ENCODE measurements at places on chromosomes 7 and 10.

DNA sequence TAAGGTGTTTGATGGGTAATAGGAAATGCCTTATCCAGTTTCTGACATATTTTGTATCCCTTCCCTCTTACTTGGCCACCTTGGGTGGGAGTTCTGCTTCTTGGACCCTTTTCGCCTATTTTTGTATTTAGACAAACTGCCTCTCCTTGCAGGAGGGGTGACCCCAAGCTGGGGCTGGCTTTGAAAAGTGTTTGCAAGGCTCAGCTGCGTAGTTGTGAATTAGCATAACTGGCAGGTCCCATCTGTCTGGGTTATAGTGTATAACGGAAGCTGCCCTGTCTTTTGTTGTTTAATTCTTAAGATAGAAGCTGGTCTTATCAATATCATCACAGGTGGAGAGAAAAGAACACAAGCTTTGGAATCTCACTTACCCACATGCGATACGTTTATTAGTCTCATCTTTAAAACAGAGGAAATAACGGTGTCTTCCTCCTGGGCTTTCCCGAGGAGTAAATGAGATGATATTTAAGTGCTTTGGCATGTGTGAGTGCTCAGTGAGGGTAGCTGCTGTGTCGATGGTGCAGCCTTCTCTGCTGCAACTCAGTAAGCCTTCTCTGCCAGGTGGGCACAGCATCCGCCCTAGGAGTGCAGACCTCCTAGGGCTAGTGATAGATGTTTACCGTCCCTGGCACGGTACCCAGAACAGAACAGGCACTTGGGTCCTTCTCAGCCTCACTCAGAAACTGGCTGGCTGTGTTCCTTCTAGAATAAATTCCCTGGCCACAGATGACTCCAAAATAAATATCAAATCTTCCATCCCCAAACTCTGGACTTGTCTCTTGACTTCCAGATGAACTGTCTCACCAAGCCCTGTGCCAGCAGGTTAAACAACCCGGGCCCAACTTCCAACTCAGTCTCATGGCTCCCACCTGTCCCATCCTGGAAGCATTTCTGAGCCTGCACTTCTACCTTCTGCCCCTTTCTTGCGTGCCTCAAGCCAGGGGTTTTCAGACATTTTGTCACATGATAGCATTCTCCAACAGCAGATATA lies 227.3 kb downstream of the GFRA1 start:
- no peak for DNase-seq

DNA sequence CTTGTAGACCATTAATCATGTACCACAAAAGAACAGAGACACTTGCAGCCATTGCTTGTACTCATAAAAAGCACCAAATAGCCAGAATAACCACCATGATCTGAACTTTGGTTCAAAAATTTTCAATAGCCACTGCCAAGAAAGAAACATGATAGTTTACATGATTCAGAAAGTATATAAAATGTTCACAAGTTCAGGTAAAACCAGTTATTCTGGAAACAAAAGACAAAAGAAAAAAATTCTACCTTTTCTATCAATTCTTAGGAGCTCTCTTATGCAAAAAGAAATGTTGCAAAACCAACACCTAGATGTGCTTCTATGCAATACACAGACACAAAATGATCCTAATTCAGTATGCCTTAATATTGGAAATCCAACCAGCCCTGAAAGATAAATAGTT lies 108.7 kb downstream of the PCLO start:
- no peak for DNase-seq

GRCh38 chr7:151745706-151746105 lies 131.2 kb downstream of the PRKAG2 start:
- DNase-seq: no peak

DNA sequence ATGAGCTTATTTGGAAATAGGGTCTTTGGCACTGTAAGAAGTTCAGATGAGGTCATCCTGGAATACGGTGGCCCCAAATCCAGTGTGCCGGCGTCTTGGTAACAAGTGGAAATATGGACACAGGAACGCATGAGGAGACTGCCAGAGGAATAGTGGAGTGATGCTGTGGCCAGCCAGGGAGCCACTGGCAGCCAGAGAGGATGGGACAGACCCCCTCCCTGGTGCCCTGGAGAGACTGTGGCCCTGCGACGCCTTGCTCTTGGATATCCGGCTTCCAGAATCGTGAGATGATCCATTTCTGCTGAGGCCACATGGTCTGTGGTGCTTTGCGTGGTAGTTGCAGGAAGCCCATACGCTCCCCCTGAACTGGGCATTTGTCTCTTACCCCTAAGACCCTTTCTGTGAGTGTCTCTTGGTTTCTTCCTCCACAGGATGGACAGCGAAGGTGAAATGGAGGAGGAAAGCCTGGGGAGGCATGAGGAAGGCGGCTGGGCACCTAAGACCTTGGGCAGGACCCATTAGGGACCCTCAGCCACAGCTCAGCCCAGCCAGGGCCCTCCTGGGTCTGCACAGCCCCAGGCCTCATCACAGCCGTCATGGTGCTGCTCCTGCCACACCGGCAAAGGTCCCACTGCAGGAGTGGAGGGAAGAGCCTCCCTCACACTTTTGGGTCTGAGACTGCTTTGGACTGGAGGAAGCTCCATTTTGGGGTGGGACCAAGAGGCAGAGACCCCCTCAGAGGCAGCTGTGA lies 53.6 kb downstream of the INSIG1 start:
- no peak for DNase-seq

GRCh38 chr7:157440346-157441022 lies 103.7 kb downstream of the DNAJB6 start:
- no peak for DNase-seq

GRCh38 chr7:99409192-99409572 lies 413 bp downstream of the BUD31 start:
- DNase-seq: peak; percentile 44

DNA sequence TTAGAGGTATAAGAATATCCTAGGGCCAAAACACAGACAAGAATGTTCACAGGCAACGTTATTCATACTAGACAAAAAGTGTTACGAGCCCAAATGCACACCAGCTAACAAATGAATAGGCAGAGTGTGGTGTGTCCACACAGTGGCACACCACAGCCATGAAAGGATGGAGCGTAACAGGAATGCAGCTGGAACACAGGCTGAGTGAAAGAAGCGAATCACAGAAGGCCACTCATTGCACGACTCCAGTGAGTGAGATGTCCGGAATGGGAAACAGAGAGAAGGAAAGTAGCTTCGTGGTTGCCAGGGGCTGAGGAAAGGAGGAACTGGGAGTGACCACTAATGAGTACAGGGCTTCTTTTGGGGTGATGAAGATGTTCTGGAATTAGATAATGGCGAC lies 198.8 kb downstream of the TNS3 start:
- DNase-seq: no peak

DNA sequence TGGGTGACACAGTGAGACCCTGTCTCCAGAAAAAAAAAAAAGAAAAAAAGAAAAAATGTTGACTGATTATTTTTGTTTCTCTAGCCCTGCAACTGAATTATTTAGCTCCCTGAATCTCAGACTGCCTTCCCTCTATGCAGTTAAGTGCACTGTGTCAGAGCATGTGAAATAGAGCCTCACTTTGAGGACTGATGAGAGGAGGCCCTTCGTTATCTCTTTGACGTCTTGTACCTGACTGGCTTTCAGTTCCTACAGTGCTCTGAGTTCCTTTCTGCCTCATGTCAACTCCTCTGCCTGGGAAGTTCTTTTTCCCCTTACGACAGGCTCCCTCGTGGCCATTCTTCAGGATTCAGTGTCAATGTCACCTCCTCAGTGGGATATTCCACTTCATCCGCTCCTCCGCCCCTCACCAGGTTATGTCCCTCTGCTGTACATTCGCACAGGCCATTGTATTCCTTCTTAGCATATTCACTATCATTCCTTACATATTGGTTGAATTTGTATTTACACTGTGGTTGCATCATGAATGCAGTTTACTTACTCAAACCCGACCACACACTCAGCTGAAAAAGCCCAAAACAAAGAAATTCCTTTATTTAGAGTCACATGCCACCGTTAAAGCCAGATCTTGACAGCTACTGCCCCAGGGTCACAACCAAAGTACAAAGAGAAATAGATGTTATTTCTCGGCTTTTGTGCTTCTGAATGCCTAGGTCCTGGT lies 18.1 kb upstream of the CAMK2G start:
- DNase-seq: no peak

- no peak for DNase-seq
Observed at GRCh38 chr7:29139796-29140195, 6.5 kb downstream of the CPVL start.

- no peak for DNase-seq
Observed at GRCh38 chr10:27433976-27434375, 70.1 kb upstream of the RAB18 start.

DNA sequence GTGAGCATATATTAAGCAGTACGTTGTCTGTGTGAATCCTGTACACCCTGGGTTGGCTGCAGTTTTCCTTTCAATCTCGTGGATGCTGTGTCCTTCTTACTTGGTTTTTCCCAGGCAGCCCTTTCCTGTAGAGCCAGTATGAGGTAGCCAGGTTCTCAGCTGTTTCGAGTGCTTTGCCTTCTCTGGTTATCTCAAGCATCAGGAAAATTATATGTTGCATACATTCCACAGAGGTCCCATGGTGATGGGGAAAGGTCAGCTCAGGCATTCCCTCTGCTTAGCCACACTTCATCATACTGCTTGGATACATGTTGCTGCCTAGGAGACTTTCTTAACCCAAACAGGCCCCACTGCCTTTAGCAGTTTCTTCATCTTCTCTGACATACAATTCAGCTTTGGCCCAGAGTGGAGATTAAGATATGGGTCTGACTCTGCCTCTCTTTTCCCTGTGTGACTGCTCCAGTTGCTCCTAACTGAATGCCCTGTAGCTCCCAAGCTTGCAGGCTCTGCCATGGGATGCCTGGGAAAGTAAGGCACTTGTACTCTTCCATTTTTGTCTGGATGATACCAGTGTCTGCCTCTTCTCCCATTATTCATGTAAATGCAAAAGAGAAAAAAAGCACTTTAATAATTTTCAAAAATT lies 11.3 kb downstream of the GNAI1 start:
- no peak for DNase-seq

- DNase-seq: no peak
Observed at GRCh38 chr7:70016044-70016770, 417.9 kb downstream of the AUTS2 start.

- DNase-seq: no peak
Observed at GRCh38 chr10:97353945-97354344, 19.4 kb upstream of the FRAT2 start.

- DNase-seq: no peak
Observed at GRCh38 chr7:103711413-103711812, 265.4 kb upstream of the SLC26A5 start.

GRCh38 chr7:103887853-103888602 lies 101.4 kb downstream of the RELN start:
- no peak for DNase-seq

DNA sequence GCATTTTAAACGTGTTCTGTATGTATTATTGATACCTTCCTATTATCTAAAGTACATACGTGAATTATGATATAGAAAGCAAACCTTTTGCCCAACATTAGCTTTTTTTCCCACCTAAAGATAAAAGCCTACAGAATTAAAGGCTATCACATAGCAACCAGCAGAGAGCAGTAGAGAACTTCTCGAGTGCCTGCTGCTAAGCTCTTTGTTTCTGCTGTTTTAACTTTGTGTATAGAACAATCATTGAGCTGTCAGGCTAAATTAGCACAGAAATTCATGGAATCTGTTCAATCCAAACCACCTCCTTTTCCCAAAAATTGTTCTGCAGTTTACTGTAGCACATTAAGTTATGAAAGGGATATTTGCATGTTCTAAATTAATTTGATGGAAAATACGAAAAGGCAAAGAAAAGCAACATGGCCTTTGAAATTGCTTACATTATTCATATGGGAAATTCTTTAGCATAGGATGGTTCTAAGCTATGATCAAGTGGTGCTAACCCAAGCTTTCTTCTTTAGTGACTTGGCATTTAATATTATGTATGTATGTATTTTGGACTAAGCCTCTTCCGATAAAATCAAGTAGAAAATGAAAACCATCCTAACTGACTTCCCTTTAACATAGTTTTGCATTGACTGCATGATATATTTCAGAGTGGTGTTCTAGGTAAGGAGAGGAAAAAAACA lies 1288.5 kb downstream of the GATA3 start:
- DNase-seq: peak; percentile 44

- no peak for DNase-seq
Observed at GRCh38 chr10:61503051-61503450, 49.9 kb upstream of the TMEM26 start.

DNA sequence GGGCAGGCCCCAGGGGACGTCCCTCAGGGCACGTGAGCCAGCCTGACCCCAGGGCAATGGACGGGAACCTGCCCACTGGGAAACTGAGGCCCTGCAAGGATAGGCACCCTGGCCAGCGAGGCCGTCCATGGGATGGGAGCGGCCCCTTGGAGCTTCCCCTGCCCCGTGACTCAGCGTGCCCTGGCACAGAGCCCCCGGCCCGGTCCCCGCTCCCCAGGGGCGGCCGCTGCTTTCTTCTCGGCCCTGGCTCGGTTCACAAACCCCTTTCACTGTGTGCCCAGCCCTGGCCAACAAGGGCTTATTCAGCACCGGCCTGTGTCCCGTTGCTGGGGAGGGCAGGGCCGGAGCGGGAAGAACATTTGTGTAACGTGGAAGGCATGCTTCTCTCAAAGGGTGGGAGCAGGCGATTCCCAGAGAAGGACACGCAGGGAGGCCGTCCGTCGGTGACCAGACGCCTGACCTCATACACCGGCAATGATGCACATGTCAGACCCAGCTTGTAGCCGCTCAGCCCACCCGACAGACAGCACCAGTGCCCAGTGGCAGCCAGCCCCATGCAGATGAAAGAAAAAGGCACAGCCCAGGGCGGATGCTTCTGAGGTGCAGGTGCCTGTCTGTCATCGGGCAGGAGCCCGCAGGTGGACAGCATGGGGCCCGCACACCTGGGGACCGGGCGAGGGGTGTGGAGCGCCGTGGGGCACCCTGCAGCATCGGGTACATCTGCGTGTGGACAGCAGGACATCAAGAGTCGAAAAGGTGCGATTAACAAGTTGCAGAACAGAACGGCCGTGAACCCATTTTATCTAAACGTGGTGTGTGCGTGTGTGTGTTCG lies 94.5 kb downstream of the PDGFA start:
- DNase-seq: no peak

GRCh38 chr7:131544449-131545301 lies 11.8 kb downstream of the PODXL start:
- DNase-seq: no peak

GRCh38 chr10:79327090-79327457 lies 20.2 kb upstream of the PPIF start:
- DNase-seq: no peak

- no peak for DNase-seq
Observed at GRCh38 chr10:22761569-22762220, 47.3 kb upstream of the PIP4K2A start.

DNA sequence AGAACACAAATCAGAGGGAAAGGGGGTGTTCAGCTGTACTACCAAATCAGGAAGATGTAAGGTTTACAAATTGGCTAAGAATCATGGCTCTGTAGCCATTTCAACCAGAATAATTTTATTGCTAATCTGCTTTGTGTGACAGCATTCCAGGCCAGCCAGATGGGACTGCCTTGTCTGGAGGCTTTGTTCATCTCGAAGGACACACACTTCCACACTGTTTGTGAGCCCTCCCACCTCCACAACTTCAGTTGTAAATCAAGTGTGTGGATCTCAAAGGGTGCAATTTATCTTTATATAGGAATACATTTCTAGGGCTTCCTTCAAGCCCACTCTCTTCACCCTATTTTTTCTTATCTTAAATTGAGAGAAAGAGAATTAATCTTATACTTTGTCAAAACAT lies 6.9 kb upstream of the OIT3 start:
- DNase-seq: no peak
